RPMI8226 (cell line): ENCODE measurements at places on chromosomes 12 and 14.

GRCh38 chr12:115871714-115872113 lies 405.8 kb downstream of the MED13L start:
- peak; percentile 40 for DNase-seq

DNA sequence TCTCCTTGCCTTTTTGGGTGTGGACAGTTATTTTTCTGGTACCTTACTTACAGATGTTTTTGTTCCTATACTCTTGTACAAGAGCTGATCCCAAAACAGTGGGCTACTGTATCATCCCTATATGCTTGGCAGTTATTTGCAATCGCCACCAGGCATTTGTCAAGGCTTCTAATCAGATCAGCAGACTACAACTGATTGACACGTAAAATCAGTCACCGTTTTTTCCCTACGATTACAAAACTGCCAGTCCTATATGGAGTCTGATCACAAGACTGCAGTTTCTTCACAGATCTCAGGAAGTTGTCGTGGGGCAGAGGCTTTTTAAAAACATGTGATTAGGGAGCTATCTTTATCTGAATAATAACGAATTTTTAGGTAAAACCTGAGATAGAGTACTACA lies 1.3 kb downstream of the LYSET start:
- no peak for DNase-seq

- DNase-seq, result no peak
Observed at GRCh38 chr14:89022274-89022673, 197.8 kb downstream of the TTC8 start.

- DNase-seq, result no peak
Observed at GRCh38 chr12:30862486-30862885, 64.1 kb upstream of the TSPAN11 start.

DNA sequence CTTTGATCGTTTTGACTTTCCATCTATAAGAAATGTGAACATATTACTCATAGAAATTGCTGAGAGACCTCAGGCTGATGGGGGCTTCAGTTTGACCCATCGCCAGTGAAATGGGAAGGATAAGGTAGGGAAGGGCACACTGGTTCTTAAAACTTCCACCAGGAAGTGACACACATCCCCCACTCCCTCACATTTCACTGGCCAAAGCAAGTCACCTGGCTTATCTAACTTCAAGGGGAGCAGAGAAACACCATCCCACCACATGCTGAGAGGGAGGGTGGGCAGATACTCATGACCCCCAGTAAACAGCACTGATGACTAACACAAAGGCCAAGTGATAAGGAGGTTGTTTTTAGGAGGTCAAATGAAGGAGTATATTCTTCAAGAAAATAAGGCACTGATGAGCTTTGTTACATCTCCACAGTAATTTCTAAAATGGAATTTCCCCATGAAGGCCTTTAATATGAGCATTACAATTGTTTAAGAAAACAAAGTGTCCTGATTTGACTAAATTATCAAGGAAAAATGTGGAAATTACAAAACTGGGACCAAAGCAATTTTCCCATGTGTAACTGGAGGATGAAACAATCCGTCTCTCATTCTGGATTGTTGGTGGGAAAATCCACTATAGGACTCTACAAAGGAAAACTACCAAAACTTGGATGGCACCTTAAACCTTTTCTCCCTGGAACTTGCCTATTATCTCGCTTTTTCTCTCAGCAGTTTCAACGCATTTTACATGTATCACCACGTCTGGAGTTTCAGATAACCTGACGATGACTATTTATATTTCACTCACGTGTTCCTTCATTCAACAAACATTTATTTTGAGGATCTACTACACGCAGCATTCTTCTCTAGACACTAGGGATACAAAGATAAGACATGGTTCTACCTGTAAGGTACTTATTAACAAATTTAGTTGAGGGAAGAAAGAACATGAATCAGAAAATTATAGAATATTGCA lies 91.8 kb upstream of the EEA1 start:
- no peak for DNase-seq

GRCh38 chr14:81236138-81236537 lies 15.4 kb upstream of the GTF2A1 start:
- DNase-seq, result no peak

DNA sequence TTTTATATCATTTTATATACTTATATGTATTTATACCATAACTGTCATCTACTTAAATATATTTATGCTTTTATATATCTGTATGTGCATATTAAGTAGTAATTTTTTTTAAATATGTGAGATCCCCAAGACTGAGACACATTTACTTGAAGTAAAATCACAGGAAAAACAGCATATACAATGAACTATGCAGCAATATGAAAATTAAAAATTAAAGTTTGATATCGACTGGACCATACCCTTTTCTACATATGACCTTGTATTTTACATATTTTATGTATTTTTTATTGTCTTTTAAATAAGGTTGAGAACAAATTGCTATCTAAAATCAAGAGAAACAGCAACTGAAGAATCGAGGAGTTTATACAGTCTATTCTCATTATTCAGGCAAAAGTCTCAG lies 50.0 kb downstream of the TSPAN19 start:
- no peak for DNase-seq
